ENCODE measurements at places on chromosomes 1 and 21.

GRCh38 chr1:227864882-227865281 is 49.4 kb downstream of the PRSS38 start:
- no peak for DNase-seq

DNA sequence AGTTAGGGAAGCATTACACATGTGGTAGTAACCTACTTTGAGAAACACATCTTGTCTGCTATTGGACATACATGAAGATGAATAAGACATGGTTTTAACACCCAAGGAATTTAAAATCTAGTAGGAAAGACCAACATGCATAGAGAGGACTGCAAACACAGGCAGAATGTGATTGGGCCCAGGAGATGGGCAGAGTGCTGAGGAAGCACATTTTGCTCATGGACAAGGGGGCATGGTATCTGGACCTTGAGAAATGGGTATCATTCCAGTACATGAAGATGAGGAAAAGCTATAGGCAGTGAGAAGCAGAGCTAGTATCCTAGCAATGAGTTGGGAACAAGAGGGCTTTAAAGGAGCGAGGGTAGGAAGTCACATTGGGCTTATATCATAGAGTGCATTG is 142.7 kb downstream of the SPATA46 start:
- DNase-seq, result no peak

- DNase-seq, result no peak
Measured at GRCh38 chr1:23718482-23718881, 24.8 kb upstream of the ELOA start.

DNA sequence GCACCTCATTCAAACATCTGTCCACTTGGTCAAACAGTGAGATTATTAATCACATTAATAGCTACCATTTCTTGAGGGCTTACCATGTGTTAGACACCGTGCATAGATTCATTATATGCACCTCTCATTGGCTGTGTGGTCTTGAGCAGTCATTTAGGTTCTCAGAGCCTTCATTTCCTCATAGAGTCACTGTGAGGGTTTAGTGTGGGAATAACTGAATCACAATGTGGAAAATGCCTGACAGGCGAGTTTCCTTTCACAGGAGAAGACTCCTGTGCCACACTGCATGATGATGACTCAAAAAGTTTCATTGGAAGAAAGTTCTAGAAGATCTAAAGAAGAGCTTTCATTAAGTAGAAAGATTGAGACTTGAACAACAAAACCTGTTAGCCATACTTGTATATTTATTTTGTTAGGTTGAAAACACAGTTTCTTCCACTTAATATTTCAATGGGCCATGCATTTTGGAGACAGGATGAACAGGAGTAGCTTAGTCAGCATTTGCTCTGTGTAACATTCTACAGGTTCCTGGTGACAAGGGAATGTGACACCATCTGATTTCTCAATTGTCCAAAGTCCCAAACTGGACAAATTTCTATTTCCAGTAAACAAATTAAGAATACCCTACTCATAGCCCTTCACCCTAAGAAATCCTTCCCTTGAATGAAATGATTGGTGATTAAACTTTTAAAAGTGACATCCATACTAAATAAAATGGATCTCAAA is 45.7 kb downstream of the FYB2 start:
- no peak for DNase-seq

All from activated gamma-delta T cell (primary cell).